Left kidney (tissue), 8 donors: ENCODE measurements at places on chromosomes 6 and 20. TPM values are rescaled to one million over a fixed set of nuclear protein-coding genes. Genes with fewer than 3 reads are reported as not detected.

GRCh38 chr20:58790454-58790853, 60.2 kb downstream of the GNAS-AS1 start:
- no peak for DNase-seq

GRCh38 chr6:1598886-1599285, 10.8 kb upstream of the FOXC1 start:
- DNase-seq = no peak

DNA sequence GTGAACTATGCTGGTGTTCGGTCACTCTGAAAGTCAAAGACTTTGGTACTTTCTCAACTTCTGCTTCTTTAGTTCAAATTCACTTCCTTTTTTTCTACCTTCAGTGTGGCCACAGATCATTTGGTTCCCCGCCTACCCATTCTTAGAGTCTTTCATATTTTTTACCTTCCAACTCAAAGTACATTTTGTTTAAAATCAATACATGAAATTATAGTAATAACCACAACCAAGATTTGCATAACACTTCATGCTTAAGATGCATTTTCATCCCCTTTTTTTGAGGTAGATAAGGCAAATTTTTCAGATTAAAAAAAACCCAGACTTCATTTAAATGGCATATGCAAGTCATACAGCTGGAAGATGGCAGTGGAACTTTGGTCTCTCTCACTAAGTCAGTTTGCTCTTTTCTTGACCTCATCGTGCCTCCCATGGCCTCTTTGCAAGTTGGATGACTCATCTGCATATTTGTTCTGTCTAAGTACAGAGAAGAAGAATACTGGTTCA, 11.9 kb upstream of the CNR1 start:
- no peak for DNase-seq

DNA sequence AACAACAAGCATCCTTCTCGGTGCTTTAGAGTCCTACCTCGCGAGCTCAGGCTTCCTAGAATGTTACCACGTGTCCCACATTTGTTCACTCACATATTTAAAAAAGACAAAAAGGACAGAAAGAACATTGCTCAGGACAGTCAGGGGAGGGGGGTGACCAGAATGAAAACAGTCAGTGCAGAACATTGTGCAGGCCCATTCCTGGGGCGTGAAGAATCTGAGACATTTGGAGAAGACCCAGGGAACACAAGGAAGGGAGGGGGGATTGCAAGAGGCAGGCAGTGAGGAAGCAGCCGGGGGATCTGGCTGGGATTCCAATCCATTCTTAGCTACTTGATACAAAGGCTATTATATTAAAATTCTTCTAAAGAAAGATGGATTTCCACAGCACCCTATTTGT, 270.4 kb upstream of the CITED2 start:
- DNase-seq = no peak

DNA sequence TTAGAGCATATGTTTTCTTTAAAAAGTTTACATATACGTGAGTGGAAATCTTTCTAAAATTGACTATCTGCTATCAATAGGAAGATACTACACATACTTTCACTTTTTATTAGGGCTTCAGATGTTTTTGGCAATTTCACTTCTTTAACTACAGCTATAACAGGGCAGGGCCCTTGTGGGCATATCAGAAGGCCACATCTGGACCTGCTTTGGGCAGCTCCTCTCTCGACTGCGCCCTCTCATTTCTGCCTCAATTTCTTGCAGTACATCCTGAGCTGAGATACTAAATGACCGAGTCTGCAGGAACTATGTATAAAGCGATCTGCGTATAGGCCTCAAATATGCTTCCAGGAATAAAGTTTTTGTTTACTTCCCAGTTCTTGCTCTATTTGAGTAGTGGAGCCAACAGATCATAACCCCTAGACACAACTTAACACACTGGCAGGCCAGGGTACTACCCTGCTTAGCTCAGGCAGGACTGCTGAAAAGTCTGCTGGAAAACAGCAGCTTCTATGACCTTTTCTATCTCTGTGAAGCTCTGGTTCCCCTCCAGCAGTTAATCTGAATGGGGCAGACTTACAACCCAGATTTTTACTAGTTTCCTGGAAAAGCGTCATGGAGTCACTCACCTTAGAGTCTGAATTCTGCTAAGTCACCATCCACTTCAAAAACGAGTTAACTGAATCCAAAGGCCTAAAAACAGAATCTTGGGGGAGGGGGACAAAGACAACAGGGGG, 12.7 kb downstream of the GCLC start:
- no peak for DNase-seq

DNA sequence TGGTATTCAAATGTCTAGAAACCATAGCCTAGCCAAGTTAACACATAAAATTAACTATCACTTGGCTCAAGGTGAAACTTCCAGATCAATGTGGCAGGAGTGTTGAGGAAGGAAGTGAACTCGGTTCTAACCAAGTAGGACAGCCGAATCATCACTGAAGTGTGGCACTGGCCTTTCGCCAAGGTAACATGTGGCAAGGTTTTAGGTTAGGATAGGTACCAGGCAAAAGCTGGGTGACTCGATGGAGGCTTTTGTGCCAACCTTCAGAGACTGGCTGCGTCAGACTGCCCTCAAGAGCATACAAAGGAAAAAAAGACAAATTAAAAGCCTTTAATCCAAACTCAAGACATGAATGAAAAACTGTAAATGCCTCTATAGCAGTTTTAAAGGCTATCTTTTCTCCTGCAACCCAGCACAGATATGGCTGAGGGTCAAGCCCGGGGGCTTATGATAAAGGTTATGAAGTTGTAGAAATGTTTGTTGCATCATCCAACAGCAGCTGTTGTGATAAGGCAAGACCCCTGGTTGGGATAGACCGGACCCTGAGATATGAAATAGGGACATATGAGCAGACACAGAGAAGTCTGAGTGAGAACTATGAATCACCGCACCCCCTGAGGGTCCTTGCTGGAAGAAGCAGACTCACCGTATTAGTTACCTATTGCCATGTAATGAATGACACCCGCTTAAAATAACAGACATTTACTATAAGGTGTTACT, 11.9 kb downstream of the PSMB9 start:
- no peak for DNase-seq

DNA sequence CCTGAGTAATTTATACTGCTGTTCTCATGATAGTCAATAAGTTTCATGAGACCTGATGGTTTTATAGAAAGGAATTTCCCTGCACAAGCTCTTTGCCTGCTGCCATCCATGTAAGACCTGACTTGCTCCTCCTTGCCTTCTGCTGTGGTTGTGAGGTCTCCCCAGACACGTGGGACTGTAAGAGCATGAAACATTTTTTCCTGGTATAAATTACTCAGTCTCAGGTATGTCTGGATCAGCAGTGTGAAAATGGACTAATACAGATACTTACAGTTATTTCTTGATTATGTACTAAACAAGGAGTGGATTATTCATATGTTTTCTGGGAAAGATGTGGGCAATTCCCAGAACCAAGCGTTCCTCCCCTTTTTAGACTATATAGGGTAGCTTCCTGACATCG, 1.9 kb upstream of the TRIM38 start:
- DNase-seq = no peak

The LY6G6F gene
- polyA plus RNA-seq = 0.32 TPM

GRCh38 chr6:107740496-107741190, 83.5 kb downstream of the SCML4 start:
- DNase-seq = no peak

GRCh38 chr6:170047823-170048222, 243.1 kb downstream of the DLL1 start:
- no peak for DNase-seq

DNA sequence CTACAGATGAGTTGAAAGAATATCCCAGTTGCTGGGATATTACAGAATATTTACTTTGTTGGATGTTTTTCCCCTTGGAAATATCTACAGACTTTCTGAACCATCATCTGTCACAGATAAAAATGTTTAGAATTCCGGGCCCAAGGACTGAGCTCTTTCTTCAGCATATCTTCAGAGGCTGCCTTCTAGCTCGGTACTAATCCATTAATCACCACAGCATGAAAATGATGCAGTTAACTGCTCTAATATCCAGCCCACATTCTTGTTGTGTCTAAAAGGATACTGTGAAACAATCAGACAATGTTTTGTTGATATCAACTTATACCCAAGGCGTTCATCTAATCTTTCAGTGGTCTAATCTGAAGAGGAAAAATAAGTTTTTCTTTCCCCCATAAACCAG, 247.4 kb downstream of the TBC1D32 start:
- no peak for DNase-seq

GRCh38 chr20:11755071-11755841, 162.4 kb upstream of the BTBD3 start:
- DNase-seq = peak; percentile 27

The SEMG1 gene
- polyA plus RNA-seq = not detected

The CLDN20 gene
- 3.3 TPM for polyA plus RNA-seq

The CDH4 gene
- 7.3 TPM for polyA plus RNA-seq

GRCh38 chr20:59564171-59564570, 40.2 kb upstream of the PHACTR3 start:
- DNase-seq = no peak

GRCh38 chr6:133502441-133503335, 261.5 kb downstream of the EYA4 start:
- no peak for DNase-seq

The OOEP gene
- polyA plus RNA-seq = not detected

DNA sequence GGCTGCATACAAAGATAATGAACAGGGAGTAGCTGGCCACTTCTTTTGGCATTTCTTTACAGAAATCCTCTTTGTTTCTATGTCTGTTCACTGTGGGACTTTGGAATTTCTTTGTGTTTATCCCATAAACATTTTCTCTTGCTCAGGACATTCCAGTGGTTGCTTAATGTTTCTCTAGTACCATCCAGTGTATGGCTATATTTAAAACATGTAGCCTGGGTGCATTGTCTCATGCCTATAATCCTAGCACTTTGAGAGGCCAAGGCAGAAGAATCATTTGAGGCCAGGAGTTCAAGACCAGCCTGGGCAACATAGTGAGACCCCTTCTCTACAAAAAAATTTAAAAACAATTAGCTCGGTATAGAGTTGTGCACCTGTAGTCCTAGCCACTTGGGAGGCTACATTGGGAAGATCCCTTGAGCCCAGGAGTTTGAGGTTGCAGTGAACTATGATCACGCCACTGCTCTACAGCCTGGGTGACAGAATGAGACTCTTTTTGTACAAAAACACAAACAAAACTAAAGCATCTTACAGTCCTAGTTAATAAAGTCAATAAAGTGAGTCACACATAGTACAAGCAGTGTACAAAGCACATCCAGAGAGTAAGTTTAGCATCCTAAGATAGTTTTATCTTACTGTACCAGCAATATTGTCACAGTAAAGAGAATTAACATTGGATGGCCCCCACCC, 63.3 kb downstream of the ZFAND3 start:
- DNase-seq = no peak

- DNase-seq = peak; percentile 59
These were observed 4.6 kb upstream of the SOX18 start for GRCh38 chr20:64053841-64054661.

The ZC3H12D gene
- polyA plus RNA-seq = 0.70 TPM

DNA sequence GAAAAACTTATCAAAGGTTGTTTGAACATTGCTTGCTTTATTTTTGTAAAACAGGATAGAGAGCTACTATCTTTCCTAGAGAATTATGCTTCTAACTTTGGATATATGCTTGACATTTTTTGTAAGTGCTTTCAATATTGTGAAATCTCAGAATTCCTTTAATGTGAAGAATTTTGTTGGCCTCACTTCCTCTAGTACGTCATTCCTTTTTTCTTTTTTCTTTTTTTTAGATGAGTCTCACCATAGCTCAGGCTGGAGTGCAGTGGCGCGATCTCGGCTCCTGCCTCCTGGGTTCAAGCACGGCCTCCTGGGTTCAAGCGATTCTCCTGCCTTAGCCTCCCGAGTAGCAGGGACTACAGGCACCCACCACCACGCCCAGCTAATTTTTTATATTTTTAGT, 668.1 kb downstream of the RFPL4B start:
- DNase-seq = no peak

DNA sequence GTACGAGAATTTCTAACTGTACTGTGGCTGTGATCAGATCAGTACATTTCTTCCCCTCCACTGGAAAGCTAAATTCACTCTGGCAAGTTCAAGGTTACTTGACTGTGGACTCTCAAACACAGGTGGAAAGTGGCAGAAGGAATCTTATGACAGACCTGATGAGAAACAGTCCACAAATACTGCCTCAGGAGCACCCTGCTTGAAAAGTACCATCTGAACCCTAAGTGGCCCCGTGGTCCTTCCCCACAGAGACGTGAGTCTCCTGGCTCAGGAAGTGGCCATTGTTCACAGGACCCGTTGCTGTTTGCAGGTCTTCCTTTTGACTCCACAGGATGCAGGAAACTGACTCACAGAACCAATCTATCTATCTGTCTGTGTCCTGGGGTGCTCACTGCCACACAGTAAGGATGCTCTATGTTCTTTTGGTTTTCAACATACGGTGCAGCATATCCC, 47.5 kb upstream of the NHSL1 start:
- no peak for DNase-seq

The CDH26 gene
- 1.6 TPM for polyA plus RNA-seq

GRCh38 chr6:70241031-70241430, 61.9 kb downstream of the COL9A1 start:
- no peak for DNase-seq

DNA sequence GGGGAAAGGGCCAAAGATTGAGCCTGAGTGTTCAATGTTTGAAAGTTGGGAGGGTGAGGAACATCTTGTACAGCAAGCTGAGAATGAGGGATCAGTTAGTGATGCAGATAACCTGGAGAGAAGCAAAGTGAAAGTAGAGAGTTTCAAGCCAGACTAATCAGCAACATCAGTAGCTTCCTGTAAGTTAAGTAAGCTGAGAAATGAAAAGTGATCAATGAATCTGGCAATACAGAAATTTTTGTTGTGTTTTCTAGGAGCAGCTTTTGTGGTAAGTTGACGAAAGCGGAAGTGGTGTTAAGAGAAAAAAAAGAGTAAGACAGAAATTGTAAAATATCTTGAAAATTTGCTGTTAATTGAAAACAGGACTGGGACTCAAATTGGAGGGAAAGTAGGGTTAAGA, 855.5 kb upstream of the MAP3K7 start:
- DNase-seq = no peak

DNA sequence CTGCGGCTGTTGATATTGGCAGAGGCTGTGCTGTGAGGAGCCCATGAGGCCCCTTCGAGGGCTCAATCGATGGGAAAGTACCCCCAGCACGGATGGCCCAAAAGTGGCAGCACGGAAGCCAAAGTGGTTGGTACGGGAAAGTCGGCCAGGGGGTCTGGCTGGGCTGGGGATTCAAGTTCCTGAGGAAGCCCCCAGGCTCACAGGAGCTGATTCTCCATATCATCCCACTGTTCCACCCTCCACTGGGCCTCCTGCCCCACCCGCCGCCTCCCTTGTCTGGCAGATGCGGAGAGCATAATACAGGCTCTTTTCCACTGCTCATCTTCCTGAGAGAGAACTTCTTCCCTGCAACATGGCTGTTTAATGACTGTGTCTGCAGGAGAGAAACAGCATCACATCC, 217.8 kb upstream of the CST7 start:
- no peak for DNase-seq

DNA sequence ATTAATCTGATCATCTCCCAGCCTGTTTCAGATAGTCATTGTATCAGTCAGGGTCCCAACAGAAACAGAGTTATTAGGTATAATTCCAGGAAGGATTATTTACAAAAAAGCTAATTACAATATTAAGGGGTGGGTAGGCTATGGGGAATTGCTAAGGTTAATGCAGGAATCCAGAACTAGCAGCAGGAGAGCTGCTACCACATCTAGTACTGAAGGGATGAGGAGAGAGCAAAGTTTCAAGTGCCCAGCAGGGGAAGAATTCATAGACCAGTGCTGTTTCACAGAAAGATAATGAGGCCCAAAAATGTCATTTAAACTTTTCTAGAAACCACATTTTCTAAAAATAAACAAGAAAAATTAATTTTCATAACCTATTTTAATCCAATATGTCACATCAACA, 284.2 kb downstream of the HACE1 start:
- no peak for DNase-seq

GRCh38 chr6:50819904-50820868, 1.5 kb downstream of the TFAP2B start:
- no peak for DNase-seq

The APOM gene
- 95.0 TPM for polyA plus RNA-seq
